ENCODE measurements at places on chromosomes 3 and 15.
A peak's percentile ranks its signal among the peaks of the same experiment; 100 is the strongest.

DNA sequence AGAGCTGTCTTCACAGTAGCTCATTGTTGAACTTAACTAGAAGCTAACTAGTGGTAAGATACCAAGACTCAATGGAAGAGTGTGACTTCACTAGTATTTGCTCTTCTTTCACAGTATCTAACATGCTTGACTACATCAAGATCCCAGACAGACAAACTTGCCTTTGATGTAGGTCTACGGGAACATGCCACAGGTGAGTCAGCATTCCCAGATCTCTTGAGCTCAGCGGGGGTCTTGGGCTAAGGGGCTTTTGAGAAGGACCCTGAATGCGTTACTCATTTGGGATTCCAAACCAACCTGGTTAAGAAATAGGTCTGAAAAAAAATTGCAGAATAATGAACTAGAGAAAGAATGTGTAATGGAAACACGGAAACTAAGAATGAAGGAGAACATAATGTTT is 222.4 kb downstream of the RYR3 start:
- no peak overlapping the region for H3K27ac ChIP-seq
- H3K36me3 ChIP-seq = no peaks in the 10 kb centered on the region
- DNase-seq = no peak
- H3K4me1 ChIP-seq = no peaks in the 10 kb centered on the region

GRCh38 chr3:31606453-31606852 is 73.7 kb downstream of the STT3B start:
- H3K4me1 ChIP-seq = no peaks in the 10 kb centered on the region
- H3K4me3 ChIP-seq = no peak overlapping the region
- no peak overlapping the region for H3K27ac ChIP-seq
- no peak for DNase-seq
- no peaks in the 10 kb centered on the region for H3K36me3 ChIP-seq
- no peaks in the 10 kb centered on the region for H3K27me3 ChIP-seq

DNA sequence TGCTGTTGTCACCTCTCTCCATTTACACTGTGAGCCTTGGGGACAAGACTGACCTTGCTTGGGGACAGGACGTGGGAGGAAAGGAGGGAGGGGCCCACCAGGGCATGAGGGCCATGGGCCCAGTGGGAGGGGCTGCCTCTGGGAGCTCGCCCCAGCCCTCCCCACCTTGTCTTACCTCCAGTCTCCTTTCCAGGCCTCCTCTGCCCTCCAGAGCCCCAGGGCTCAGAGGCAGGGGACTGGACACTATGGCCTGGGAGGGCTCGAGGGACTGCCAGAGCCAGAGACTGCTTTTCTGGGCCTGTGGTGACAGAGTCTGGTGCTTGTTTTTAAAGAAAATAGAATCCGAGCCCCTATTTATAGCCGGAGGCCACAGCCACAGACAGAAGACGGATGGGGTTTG is 10.2 kb downstream of the CSPG4 start:
- no peaks in the 10 kb centered on the region for H3K27me3 ChIP-seq
- no peak overlapping the region for H3K4me3 ChIP-seq
- no peak overlapping the region for H3K27ac ChIP-seq
- H3K4me1 ChIP-seq = peaks cover 7% of the 10 kb centered on the region
- no peak for DNase-seq
- H3K36me3 ChIP-seq = no peaks in the 10 kb centered on the region

GRCh38 chr15:79204886-79205675 is 77.4 kb upstream of the ANKRD34C start:
- H3K36me3 ChIP-seq = no peaks in the 10 kb centered on the region
- H3K27ac ChIP-seq = no peak overlapping the region
- no peaks in the 10 kb centered on the region for H3K4me1 ChIP-seq

- peaks cover 4% of the 10 kb centered on the region for H3K4me1 ChIP-seq
- H3K27ac ChIP-seq = peak overlapping the region; percentile 55
- no peak for DNase-seq
Measured at GRCh38 chr3:48634661-48635221, 520 bp downstream of the SLC26A6 start.

- H3K4me1 ChIP-seq = no peaks in the 10 kb centered on the region
- H3K27ac ChIP-seq = no peak overlapping the region
- no peaks in the 10 kb centered on the region for H3K27me3 ChIP-seq
- no peak for DNase-seq
- H3K4me3 ChIP-seq = no peak overlapping the region
Measured at GRCh38 chr3:113421082-113421481, 20.2 kb downstream of the CFAP44 start.

- no peak overlapping the region for H3K4me3 ChIP-seq
- DNase-seq = no peak
- no peaks in the 10 kb centered on the region for H3K36me3 ChIP-seq
- no peak overlapping the region for H3K27ac ChIP-seq
Measured at GRCh38 chr3:59052803-59053411, 3.1 kb upstream of the CFAP20DC start.

DNA sequence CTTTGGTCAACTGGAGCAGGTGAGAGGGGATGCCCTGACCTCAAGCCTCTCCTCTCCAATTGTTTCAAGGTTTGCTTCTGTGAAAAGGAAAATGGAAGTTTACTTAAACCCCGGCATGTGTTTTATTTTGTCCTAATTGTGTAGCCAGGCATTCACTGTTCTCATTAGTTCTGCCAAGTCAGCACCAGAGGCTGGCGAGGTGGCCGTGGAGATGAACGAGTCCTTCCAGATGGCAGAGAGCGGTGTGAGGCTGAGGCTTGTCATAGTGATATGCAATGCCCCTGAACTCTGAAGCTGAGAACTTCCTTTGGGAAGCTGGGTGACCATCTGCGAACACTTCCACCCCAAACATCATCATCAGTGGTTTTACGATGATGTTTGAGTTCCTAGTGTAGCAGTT is 199.6 kb downstream of the TJP1 start:
- H3K36me3 ChIP-seq = no peaks in the 10 kb centered on the region
- H3K4me1 ChIP-seq = no peaks in the 10 kb centered on the region
- DNase-seq = no peak

DNA sequence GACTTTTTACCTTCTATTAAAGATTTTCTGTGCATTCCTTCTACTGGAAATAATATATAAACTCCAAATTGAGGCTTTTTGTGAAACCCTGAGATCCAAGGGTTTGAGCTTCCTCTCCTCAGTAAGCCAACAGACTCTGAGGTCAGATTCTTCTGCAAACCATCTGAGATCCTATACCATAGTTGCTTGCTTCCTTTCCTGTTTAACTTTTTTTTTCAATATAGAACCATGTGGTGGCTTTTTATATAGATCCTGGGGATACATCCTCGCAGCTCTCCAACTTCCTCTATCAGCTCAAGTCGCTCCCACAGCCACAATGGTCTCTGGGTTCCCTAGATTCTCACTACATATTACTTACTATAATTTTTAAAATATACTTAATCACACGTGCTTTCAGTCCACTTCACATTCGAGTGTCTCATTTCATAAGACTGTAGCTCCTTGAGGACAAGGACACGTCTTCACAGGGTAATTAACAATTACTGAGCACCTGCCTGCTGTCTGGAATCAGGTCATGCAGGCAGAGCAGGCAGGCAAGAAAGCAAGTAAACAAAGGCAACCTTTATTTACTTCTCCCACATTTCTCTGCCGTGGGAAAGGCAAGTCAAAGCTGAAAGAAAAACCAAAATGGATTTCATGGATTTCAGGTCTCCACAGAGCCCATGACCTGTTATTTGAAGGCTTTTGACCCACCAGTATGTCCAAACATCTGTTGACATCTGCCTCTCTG is 941.5 kb downstream of the FHIT start:
- no peaks in the 10 kb centered on the region for H3K36me3 ChIP-seq
- H3K27ac ChIP-seq = no peak overlapping the region
- DNase-seq = no peak
- no peak overlapping the region for H3K4me3 ChIP-seq
- H3K4me1 ChIP-seq = no peaks in the 10 kb centered on the region
- H3K27me3 ChIP-seq = no peaks in the 10 kb centered on the region

Data from breast epithelium (tissue), 4 donors.